Erythroblast (primary cell): ENCODE measurements at places on chromosomes 2 and 18.

- DNase-seq: no peak
Measured at GRCh38 chr2:119372778-119373568, 6.2 kb downstream of the DBI start.

GRCh38 chr18:6069539-6069938, 174.2 kb upstream of the TMEM200C start:
- DNase-seq: no peak

DNA sequence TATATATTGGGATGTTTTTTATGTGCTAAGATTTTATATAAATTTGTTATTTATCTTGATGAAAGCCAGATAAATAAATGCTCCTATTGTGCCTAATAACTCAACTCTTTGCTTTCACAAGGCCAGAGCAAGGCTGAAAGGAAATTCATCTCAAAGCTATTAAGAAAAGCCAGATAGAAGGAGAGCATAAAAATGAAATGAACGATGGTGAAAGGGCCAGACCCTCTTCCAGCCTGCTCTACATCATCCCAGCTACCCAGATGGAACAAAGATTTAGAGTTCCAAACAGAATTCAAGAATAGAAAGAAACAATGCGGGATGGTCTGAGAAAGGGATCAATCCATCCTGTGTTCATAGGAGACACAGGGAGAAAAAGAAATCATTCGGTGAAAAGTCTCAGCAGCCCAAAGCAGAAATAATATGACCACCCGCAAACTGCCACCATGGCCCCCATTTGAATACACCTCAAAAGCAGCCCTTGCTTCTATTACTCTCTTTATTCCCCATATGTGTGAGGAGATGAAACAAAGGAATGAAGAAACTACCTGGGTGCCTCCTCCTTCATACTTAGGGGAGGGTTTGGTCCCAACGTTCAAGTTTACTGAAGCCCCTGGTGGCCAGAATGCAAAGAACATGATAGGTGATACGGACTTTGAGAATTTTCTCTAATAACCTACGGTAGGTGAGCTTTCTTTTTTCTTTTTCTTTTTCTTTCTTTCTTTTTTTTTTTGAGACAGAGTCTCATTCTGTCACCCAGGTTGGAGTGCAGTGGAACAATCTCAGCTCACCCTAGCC, 110.1 kb upstream of the FBXO11 start:
- DNase-seq: no peak

GRCh38 chr2:219634951-219635751, 7.7 kb downstream of the SLC4A3 start:
- DNase-seq: no peak

- DNase-seq: no peak
Measured at GRCh38 chr18:51498085-51498855, 300.8 kb upstream of the MEX3C start.
